ENCODE measurements at places on chromosomes 6 and 20.

GRCh38 chr6:21694168-21694567 is 100.6 kb downstream of the SOX4 start:
- no peak for DNase-seq

DNA sequence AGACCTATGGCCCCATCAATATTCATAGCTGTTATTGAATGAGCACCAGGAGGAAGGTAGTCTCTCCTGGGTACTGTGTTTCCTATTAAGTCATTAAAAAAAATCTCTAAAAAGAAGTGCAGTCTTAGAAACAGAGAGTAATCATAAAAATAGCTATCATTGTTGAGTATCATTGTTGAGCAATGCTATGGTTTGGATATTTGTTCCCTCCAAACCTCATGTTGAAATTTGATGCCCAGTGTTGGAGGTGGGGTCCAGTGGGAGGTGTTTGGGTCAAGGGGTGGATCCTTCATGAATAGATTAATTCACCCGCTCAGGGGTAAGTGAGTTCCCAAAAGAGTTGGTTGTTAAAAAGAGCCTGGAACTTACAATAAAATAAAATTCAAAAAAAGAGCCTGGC is 88.1 kb upstream of the IYD start:
- DNase-seq, result no peak

GRCh38 chr6:121305957-121306607 is 28.2 kb downstream of the TBC1D32 start:
- peak; percentile 32 for DNase-seq

DNA sequence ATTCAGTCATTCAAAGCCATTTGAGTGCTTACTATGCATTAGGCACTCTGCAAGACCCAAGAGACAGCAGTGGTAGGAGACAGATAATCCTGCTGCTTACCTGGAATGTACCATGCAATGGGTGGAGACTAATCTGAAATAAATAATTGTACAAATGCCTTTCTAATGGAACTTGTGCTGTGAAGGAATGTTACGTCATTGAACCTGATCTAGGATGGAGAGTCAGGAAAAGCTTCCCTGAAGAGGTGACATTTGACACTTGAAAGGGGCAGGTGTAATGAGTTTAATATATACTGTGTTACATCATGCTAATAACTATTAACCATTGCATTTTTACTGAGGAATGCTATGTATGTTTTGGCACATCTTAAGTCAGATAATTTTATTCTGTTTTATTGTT is 491.0 kb upstream of the FLRT3 start:
- DNase-seq, result no peak

DNA sequence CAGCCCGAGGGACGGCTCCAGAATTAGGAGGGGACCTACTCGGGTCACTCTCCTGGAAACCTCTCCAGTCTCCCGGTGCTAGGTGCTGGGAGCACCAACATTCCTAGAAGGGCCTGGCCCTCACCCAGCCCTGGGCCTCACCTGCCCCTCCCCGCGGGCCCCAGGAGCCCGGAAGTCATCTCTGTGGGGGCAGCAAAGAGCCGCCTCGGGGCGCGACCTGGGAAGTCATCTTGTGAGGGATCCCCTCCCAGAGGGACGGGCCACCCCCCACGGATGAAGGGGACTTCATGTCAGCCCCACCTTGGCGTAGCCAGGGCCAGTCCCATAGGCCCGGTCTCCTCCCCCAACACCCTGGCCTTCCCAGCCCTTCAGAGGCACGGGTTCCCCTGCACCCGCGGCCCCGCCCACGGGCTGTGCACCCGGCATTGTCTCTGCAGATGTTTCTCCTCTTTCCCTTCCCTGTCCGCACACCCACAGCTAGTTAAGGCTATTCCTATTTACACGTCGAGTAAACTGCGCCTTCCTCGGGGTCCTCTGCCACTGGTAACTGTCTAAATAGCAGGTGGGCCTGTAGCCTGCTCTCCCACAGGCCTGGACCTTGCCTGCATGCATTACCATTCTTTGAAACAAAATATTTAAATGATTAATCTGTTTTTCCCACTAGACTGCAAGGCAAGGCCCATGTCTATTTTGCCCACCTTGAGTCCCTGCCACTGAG is 896 bp upstream of the RNASET2 start:
- DNase-seq, result peak; percentile 69

- no peak for DNase-seq
These were observed 80.1 kb upstream of the CST7 start for GRCh38 chr20:24868959-24869358.

- DNase-seq, result no peak
These were observed 84.9 kb downstream of the KCNB1 start for GRCh38 chr20:49397525-49397924.

DNA sequence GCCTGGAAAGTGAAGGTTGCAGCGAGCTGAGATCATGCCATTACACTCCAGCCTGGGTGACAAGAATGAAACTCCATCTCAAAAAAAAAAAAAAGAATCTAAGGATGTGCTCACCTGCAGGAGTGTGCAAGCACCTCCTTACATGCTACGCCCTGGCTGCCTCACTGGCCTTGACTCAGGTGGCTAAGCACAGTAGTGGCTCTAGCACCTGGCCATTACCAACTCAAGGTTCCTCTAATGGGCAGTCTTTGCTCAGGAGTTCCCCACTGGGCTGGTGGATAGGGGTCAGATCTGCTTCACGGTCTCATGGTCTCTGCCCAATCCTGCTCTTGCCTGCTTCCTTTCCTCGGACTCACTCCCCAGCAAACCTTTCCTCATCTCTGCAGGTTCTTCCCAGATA is 39.7 kb downstream of the KCNK17 start:
- no peak for DNase-seq

DNA sequence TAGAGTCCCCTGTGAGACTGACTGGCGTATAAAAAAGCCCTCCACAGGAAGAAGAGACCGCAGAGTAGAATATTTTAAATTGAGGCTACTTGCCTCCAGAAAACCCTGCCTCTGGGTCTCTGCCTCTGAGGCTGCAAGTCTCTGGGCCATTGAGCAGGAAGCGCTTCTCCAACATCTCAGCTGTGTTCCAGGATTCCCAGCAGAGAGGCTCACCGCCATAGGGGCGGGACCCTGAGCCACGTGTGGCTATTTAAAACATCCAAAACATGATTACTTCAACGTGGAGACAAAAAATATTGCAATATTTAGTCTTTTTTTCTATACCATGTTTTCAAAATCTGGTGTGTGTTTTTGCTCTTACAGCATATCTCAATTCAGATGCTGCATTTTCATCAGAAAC is 59.4 kb downstream of the GNAS-AS1 start:
- DNase-seq, result no peak

- DNase-seq, result no peak
These were observed 37.9 kb downstream of the IPCEF1 start for GRCh38 chr6:154318721-154319120.

- peak; percentile 71 for DNase-seq
These were observed 11.0 kb downstream of the SLC29A1 start for GRCh38 chr6:44234101-44235025.

- DNase-seq, result no peak
These were observed 23.5 kb upstream of the ANGPT4 start for GRCh38 chr20:939606-940005.

DNA sequence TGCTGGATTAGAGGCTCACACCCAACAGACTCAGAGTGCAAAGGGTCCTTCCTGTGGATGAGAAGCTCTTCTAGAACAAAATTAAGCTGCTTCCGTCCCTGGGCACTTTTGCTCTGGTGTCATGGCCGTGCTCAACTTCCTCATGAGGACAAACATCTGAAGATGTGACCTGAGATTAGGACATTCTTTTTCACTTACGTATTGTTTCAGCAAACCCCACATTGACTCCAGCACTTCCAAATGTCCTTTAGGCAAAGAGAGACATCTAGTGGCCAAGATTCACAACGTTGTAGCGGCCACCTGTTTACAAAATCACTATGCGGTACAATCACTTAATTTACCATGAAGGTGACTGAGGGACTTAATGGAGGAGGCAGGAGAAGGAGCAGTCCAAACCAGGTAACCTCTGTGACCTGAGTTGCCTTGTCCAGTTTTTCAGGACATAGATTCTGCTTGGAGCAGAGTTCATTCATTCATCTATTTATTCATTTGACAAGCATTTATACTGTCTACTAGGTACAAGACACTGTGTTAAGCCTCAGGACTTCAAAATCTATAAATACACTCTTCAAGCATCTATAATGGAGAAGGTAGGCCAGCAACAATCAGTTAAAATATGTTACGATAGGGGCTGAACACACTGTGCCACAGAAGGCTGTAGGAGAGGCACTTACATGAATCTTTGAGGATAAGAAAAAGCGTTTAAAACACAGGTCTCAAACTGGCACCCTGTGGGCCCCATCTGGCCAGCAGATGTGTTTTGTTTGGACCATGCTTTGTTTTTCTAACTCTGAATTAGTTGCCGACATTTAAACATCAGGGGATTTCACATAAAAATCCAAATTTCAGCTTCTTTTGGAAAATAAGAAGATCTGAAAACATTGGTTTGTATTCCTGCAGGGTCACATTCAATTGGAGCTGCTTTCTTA is 5.6 kb upstream of the ADGRF1 start:
- peak; percentile 32 for DNase-seq

DNA sequence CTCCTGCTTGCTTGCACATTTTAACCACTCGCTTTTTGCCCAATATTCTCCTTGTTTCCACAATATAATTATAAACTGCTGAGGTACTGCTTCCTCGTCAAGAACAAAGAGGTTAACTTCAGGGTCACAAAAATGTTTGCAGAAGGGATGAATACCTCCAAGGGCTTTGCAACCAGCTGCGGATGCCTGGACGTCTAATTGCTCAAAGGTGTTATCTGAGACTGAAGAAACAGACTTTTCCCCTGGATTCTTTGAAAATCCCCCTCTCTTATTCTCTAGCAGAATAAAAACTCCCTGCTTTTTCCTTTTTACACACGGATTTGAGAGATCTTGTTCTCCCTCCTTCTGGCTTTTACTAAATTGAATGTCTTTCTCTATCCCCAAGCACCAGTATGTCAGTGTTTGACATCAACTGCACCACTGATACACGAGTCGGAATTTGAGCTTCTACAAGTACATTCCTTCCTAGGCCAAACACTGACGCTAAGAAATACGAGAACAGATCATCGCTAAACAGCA is 336 bp upstream of the SMPDL3A start:
- no peak for DNase-seq

GRCh38 chr20:3565851-3566250 is 95.0 kb downstream of the ATRN start:
- no peak for DNase-seq

DNA sequence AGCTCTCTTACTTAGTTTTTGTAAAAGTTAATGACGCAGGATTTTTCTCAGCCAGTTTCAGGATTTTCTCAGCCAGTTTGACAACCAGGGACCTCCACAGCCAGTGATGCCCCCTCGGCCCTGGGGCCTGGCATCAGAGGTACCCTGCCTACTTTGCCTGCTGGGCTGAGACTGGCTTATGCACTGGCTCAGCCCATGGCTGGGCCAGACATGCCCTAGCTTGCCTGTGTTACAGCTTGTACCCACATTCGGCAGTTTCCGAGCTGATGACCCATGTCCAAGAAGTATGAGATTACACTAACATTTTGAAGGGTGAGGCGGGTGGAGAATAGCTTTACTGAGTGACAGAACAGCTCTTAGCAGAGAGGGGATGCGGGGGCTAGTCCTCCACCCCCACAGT is 406.1 kb upstream of the HSF2 start:
- DNase-seq, result no peak

DNA sequence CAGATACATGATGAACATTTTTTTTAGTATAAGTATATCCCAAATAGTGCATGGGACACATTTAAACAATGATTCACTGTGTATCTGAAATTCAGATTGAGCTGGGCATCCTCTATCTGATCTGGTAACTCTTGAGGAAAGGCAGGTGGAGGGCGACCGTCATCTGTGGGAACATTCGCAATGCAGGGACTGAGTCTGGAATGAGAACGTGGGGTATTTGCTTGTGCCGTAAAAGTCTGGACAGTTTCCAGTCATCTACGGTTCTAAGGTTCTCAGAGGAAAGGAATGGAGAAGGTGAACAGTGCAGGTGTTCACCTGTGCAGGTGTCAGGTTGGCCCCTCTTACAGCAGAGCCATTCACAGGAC is 22.6 kb downstream of the CTCFL start:
- DNase-seq, result no peak

DNA sequence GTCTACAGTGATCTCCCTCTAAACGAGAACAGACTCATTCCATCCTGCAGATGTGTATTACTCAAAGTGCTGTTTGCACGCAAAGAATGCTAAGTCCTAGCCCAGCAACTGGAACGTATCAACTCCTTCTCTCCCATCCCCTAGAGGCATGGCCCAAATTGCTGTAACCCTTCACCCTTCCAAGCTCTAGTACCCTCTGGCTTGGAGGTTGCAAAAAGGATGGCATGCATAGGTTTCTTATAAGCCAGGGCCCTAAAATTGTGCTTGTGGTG is 71.5 kb upstream of the TGM3 start:
- no peak for DNase-seq
